Hindlimb muscle (tissue), 1 donor: ENCODE measurements at places on chromosomes 1 and 21. TPM values are rescaled to one million over a fixed set of nuclear protein-coding genes. Genes with fewer than 3 reads are reported as not detected.

GRCh38 chr21:28725396-28725795, 267.3 kb downstream of the LTN1 start:
- no peak for DNase-seq

GRCh38 chr1:205438213-205439158, 16.6 kb upstream of the LEMD1 start:
- peak; percentile 58 for DNase-seq

DNA sequence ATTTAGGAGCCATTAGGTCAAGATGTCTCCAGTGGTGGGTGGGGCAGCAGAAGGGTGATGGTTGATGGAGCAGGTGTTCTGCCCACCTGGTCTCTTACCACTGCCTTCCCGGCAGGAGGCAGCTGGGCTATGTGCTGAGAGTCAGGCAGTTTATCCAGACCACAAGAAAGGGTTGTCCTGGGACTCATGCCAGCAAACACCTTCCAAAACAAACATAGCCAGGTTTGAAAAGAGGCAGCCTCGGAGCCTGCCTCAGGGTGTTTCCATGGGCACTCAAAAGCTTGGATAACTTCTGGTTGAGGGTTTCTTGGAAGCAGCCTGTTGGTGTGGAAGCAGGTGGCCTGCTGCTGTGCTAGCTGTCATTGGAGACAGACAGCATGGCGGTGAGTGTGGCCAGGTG, 187.2 kb downstream of the PCP4 start:
- DNase-seq = no peak

- no peak for DNase-seq
These were observed 41.8 kb upstream of the SLC16A1 start for GRCh38 chr1:112997781-112998180.

DNA sequence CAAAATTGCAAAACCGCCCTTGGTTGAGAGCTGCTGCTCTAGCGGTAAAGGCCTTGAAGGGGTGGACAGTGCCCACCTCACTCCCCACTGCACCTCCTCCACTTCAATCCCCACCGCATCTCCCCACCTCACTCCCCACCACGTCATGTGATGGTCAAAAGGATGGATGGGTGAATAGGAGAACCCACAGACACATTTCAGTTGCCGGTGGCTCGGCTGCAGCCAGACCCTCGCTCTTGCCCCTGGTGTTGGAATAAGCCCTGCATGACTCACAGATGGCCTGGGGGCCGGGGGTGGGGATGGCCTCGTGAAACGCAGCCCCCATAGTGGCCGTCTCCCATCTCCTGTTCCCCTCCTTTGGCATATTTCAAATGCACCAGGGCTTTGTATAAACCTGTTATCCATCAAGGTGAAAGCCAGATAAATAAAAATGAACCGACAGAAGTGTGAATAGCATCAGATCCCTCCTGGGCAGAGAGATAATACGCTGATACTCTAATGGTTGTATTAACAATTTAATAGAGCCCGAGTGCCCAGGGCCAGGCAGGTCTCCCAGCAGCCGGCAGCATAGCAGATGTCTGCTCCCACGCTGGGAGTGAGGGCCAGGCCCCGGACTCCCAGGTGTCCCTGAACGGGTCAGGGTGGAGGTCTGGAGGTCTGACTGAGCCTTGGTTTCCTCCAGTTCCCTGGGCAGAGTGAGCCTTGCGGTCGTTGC, 300.3 kb downstream of the NPHP4 start:
- DNase-seq = no peak

- DNase-seq = peak; percentile 26
These were observed 101.4 kb downstream of the PLPPR5 start for GRCh38 chr1:98903261-98903660.

DNA sequence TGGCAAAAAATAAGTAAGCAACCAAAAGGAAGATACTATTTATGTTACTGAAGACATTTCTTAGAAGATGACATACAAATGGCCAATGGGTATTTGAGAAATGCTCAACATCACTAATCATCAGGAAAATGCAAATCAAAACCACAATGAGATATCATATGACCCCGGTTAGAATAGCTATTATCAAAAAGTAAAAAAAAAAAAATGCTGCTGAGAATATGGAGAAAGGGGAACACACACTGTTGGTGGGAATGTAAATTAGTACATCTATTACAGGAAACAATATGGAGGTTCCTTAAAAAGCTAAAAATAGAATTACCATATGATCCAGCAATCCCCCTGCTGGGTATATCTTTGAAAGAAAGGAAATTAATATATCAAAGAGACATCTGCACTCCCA, 34.3 kb upstream of the CREG1 start:
- DNase-seq = no peak

DNA sequence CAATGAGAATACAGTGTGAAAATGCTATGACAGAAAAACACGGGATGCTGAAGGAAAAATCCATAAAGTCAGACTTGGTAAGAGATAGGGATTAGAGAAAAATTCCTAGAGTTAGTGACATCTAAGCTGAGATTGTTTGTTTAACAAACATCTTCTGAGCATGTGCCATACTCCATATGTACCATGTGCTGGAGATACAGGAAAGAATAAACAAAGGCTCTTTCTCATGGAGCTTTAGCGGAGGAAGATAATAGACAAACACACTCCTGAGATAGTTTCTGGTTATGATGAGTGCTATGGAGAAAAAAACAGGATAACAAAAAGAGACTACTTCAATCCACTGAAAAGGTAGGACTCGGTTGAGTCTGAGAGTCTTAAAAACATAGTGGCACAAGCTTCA, 22.0 kb upstream of the AIM2 start:
- DNase-seq = no peak

GRCh38 chr1:150553392-150554085, 4.3 kb downstream of the ADAMTSL4 start:
- no peak for DNase-seq

- DNase-seq = no peak
These were observed 17.0 kb downstream of the MKNK1 start for GRCh38 chr1:46587069-46587468.

DNA sequence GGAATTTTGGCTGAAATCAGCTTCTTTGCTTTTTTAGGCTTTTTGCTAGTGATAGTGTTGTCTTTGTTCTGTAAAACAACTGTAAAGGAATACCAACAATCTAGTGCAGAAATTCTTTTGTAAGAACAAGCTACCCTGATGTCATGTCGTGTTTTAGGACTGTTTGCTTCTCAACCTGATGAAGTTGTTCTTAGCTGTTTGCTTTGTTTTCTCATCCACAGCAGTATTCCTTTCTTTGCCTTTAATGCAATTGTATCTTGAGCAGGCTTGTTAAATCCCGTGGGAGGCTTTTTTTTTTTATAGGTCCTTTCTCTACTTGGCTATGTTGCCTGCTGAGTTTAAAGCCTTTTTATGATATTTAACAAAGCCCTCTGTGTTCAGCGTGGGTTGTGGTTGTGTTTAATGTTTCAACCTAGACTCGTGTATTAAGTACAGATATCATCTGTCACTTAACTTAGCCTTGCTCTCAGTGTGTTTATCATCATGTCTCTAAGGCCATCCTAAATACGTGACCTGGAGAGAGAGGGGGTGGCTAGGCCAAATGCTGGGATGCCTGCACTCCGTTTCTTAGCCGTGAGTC, 31.6 kb downstream of the ADARB1 start:
- no peak for DNase-seq

GRCh38 chr1:15152318-15153183, 996 bp upstream of the TMEM51 start:
- DNase-seq = peak; percentile 86

GRCh38 chr1:2163205-2163604, 31.4 kb downstream of the FAAP20 start:
- no peak for DNase-seq

DNA sequence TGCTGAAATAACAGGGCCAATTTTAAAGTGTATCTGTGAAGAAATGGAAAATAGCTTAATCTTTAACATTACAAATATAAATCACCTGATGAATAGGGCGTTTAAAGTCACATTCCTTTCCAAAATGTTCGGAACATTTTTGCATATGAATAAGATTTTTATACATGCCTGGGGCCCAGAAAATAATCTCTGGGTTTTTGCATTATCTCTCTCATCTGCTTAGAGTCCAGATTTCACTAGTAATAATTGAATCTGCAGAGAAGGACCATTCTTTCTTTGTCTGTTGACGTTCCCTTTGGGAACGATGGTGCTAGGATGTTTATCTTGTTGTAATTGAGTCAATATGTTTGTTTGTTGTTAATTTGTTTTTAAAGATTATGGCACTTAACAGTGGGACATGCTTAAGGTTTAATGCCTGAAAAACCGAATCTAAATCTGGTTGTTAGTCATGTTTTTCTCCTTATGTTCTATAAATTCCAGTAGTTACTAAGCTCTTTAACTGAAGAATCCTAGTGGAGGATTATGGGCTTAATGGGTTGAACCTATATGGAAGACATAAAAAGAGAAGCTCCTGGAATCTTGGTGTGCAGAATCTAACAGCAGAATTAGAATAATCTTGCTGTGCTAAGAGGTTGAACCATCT, 140.6 kb downstream of the VPS13D start:
- DNase-seq = no peak

- DNase-seq = peak; percentile 32
These were observed 26.2 kb upstream of the SNX27 start for GRCh38 chr1:151585622-151586021.

The URB2 gene
- 5.8 TPM for polyA plus RNA-seq

The FCRL1 gene
- polyA plus RNA-seq = 0.09 TPM

The CA6 gene
- polyA plus RNA-seq = not detected

The DMRTA2 gene
- 0.32 TPM for polyA plus RNA-seq

The RNU1-4 gene
- polyA plus RNA-seq = not detected

The EPHX1 gene
- 37.4 TPM for polyA plus RNA-seq

The GUCA2B gene
- not detected for polyA plus RNA-seq

The NBPF6 gene
- not detected for polyA plus RNA-seq

The LAMC1 gene
- polyA plus RNA-seq = 293 TPM

The SPRR2G gene
- not detected for polyA plus RNA-seq
